ENCODE measurements at places on chromosomes 16 and 17. TPM values are rescaled to one million over a fixed set of nuclear protein-coding genes. Genes with fewer than 3 reads are reported as not detected.

The TP53TG3C gene
- 0.24 TPM for total RNA-seq

The RANBP10 gene
- 9.6 TPM for total RNA-seq

The PRDM7 gene
- not detected for total RNA-seq

The EVPLL gene
- not detected for total RNA-seq

The SMIM22 gene
- not detected for total RNA-seq

The RNU2-1 gene
- not detected for total RNA-seq

The PITPNC1 gene
- total RNA-seq = 23.8 TPM

Data from A549 treated with Hydrocortisone at 1 μM for 4 hours (cell line).